CD4-positive, alpha-beta T cell treated with Interleukin-21 for 1 hour (primary cell): ENCODE measurements at places on chromosomes 4 and X.

DNA sequence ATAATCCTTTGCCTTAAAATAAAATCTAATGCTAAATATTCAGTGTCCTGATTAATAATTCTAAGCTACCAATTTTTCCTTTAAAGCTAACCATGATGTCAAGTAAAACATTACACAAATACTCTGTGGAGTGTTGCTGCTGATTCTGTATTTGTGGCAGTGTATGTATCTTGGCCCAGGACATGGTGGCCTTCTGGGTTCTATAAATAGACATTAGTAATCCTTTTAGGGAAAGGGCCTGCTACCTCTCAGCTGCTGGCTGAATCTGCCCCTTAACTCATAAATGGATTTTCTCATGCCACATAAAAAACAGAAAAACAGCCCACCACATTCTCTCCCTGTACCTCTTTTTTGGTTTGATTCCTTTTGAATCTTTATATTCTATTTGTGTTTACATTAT, 1.2 kb upstream of the XK start:
- no peak for DNase-seq

DNA sequence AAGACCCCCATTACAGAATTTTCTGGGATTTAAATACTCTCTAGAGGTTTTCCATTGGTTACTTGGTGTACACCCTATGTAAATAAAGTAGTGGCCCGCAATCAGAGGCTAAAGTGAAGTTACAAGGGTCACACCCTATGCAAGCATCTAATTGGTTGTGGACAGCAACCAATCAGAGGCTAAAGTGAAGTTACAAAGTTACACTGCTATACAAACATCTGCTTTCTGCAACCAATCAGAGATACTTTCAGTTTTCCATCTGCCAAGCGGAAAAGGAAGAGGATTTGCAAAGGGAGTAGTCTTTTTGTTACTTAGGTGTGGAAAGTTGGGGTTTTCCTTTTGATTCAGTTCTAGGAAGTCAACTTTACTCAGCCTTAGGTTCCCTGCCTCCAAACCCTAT, 2.0 kb upstream of the ATRX start:
- DNase-seq, result peak; percentile 78

DNA sequence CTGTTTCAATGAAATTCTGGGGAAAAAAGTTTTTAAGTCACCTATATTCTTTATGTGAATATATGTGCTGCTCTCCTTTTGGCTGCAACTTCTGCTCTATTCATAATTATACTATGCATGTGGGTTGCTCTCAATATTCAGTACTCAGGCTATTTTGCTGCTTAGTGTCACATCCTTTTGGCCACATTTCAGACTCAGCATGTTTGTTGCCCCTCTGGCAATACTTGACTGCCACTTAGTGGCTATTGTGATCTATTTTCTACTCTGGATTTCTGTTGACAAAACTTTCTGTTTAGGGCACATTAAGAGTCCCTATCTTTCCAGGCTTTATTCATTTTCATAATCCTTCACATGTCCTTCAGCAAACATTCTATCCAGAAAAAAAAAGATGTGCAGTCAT, 15.8 kb upstream of the CT45A1 start:
- DNase-seq, result no peak

- DNase-seq, result no peak
These were observed 33.3 kb upstream of the PRDX4 start for GRCh38 chrX:23633834-23634580.

DNA sequence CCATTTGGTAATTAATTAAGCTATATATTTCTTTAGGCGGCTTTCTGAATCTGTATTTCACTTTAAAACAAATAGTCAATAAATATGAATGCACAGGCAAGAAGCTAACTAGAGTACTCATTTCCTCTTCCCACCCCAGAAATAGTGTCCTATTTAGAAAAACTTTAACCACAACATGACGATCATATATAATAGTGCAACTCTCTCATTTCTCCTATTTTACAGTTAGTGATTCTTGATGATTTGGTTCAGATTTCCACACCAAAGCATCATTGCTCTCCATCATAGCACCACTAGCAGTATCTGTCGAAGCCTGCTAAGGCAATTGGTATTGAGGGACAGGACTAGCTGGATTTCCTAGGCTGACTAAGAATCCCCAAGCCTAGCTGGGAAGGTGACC, 184.0 kb upstream of the GALNTL6 start:
- DNase-seq, result no peak

GRCh38 chrX:47596256-47596655, 14.0 kb downstream of the TIMP1 start:
- DNase-seq, result no peak

DNA sequence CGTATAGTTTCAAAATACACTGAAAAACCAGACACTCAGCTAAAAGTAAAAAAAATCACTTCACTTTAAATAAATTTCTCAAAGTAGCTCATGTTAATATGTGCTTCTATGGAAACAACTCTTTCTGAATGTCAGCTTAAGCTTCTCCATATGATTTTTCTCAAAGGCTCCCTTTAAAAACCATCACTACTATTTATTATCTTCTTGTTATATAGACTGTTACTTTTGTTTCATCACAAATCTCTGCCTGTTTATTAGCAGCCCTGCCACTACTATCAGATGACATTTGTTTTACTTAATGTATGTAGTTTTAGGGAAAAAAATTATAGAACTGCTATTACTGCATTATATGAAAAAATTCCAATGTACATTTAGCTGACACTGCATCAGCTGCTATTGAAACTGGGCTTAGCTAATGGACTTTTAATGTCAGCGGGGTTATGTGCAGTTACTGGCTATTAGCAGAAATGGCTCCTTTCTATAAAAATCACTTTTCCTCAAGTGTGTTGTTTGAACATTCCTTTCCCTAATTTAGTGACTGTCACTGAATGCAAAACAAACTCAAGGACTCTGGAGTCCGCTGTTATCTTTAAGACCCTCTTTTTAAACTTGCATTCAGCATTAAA, 10.8 kb downstream of the UNC5C start:
- DNase-seq, result no peak

DNA sequence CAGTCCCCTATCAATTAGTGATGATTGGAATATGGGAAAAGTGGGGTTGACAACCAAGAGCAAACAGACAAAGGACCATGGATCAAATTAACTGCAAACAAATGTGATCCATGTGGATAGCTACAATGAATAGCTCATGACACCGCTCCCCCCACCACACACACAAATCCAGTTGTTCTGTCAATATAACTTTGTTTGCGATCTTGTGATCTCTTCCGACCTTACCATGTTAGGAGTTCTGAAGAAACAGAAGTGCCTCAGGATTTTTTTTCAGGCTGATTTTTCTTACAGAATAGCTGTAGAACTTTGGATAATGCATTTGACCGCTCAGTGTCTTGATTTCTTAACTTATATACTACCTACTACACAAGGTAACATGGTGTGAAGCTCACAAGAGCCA, 116.6 kb downstream of the SH2D1A start:
- DNase-seq, result no peak
